ENCODE measurements at places on chromosomes 1 and 21. TPM values are rescaled to one million over a fixed set of nuclear protein-coding genes. Genes with fewer than 3 reads are reported as not detected.

The PLA2G2F gene
- polyA plus RNA-seq, result not detected

- DNase-seq, result no peak
These were observed 143.2 kb downstream of the PTPRU start for GRCh38 chr1:29379443-29380073.

The GBP7 gene
- not detected for polyA plus RNA-seq

GRCh38 chr1:6601923-6602668 is 573 bp downstream of the KLHL21 start:
- peak; percentile 73 for DNase-seq

- no peak for DNase-seq
These were observed 1.8 kb downstream of the NCDN start for GRCh38 chr1:35559317-35559944.

The CORT gene
- 2.0 TPM for polyA plus RNA-seq

The RCSD1 gene
- 60.8 TPM for polyA plus RNA-seq

- DNase-seq, result no peak
These were observed 68.5 kb upstream of the GADD45A start for GRCh38 chr1:67616394-67616985.

DNA sequence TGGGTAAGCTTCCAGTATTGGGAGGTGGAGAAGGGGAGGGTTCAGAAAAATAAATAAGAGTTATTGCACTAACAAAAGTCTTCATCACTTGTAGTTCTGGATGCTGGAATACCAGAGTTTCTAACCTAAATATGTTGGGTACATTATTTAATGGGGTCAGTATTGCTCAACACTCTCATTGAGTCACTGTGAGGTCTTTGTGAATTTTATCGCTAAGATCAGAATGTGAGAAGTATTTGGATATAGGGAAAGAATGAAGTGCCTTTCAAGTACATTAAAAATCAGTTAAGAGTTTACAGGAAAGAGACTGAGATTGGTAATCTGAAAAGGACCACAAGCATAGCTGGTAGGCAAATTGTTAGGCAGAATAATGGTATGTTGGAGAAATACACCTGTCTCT is 8.8 kb downstream of the SNRPE start:
- DNase-seq, result no peak

DNA sequence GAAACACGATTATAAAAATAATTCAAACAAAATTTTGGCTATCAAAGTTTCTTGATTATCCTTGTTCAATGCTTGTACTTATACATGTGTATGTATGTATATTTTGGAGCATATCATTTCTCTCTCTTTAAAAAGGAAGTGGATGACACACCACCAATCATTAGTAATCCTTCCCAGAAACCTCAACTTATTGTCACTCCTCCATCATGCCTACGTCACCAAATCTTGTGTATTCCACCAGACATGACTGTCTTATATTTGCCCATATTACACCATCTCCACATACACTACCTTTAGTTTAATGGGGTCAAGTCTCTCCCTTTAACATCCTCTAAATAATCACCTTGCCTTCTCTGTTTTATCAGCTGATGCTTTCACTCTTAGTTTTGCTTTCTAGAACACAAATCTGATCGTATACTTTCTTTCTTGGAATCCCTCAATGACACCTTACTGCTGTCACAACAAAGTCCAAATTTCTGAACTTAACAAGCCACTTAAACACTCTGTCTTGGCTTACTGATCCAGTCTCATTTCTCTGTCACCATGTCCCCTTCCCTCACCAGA is 124.0 kb downstream of the BRINP3 start:
- no peak for DNase-seq

- no peak for DNase-seq
These were observed 68.4 kb upstream of the TENT5C start for GRCh38 chr1:117537291-117537920.

DNA sequence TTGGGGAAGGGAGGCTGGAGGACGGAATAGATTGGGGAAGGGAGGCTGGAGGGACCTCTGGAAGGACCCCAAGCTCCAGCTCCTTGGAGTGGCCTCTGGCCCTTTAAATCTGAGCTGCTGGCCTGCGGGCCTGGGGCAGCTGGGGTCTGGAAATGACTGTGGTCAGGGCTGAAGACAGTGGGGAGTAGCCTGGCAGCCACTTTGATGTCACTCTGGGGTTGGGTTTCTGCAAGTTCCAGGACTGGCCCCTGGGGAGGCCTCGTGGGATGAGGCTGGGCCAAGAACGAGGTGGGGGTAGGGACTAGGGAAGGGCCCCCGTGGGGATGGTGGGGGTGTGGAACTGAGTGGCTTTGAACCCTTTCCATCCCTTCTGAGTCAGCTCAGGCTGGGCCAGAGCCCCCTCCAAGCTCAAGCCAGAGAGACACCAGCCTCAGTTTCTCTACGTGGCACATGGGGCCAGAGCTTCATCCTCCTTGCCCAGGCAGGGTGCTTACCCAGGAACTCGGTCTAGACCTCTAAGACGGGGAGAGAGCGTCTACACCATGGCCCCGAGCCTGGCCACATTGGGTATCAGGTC is 59.7 kb downstream of the ALPL start:
- no peak for DNase-seq

The IL19 gene
- polyA plus RNA-seq, result not detected

The TRAF5 gene
- polyA plus RNA-seq, result 23.1 TPM

The DENND2D gene
- 2.8 TPM for polyA plus RNA-seq

- no peak for DNase-seq
These were observed 18.3 kb downstream of the NECAP2 start for GRCh38 chr1:16458831-16459230.

The NID1 gene
- polyA plus RNA-seq, result 239 TPM

The WNT3A gene
- polyA plus RNA-seq, result not detected

The IFI44 gene
- 8.5 TPM for polyA plus RNA-seq

DNA sequence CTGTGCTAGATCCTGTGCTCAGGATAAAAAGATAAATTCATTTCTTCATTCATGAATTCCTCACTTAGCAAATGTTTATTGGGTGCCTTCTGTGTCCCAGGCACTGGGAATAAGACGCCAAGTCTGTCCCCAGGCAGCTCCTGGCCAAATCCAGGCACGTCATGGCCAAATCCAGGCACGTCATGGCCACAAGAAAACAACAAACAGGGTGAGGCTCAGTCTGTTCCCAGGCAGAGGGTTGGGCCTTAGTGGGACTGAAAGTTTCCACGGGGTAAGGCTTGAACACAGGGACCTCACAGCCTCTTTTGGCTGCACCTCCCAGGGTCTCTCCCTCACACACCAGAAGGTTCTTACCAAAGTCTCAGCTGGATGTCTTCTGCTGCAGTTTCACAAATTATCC is 95.7 kb downstream of the PAX7 start:
- DNase-seq, result no peak

GRCh38 chr1:20071416-20071815 is 1.4 kb downstream of the PLA2G5 start:
- DNase-seq, result no peak

The PYHIN1 gene
- 0.23 TPM for polyA plus RNA-seq

DNA sequence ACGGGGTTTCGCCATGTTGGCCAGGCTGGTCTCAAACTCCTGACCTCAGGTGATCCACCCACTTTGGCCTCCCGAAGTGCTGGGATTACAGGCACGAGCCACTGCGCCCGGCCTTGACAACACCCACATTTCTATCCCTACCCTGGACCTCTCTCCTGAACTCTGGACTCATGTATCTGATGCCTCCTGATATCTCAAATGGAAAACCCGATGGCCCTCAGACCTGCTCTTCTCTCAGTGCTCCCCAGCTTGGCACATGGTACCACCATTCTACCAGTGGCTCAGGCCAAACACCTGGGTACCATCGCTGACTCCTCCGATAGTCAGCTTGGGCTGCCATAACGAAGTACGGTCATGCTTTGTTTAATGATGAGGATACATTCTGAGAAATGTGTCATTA is 8.5 kb upstream of the RHBG start:
- DNase-seq, result no peak

The KDF1 gene
- not detected for polyA plus RNA-seq

The CLEC20A gene
- polyA plus RNA-seq, result not detected

- no peak for DNase-seq
These were observed 1015.4 kb downstream of the AMY1C start for GRCh38 chr1:104765085-104765484.

GRCh38 chr1:218529646-218530300 is 184.6 kb downstream of the TGFB2 start:
- no peak for DNase-seq

DNA sequence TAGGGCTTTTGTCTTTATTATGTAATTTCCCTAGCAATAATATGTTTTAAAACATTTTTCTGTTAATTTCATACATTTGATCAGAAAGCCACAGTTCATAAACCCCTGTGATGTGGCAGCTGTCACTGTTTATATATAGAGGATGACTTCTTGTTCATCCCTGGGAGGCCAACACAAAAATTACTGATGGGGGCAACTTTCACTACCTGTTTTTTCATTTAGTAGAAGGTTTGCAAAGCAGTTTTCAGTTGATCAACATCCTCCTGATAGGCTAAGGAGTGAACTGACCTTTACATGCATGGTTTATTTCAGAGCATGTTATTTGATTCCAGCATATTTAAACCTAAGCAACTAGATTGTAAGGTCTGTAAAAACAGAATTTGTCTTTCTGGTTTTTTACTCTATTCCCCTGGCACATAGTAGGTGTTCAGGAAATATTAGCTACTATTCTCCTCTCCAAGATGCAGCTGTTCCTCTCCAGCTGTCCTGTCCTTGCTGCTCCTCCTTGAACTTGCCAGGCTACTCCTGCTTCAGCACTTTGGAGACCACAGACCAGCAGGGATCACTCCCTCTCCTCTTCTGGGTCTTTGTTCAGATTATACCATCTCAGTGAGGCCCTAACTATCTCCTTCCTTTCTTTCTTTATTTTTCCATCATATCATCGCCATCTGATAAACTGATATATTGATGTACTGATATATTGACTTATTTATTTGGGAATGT is 54.7 kb downstream of the ROR1 start:
- no peak for DNase-seq

GRCh38 chr1:177448036-177448615 is 277.4 kb downstream of the BRINP2 start:
- DNase-seq, result no peak

- no peak for DNase-seq
These were observed 33.2 kb downstream of the ROR1 start for GRCh38 chr1:63807046-63807445.

The KIF1B gene
- 203 TPM for polyA plus RNA-seq

The C1orf141 gene
- polyA plus RNA-seq, result not detected

DNA sequence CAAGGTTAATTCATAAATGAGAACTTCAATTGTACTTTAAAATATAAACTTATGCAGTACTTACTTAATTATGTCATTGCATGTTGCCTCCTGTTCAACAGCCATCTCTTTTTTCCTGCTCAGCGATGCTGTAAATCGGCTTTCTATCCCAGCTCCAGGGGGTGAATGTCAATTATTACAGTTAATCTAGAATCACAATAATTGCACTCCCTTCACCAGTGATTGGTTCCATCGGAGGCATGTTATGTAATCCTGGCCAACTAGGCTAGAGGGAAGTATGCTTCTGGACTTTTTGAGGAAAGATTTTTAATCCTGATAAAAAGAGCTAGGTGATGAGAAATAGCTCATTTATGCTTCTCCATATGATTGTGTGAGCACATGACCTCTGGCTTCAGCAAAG is 53.8 kb upstream of the SGIP1 start:
- no peak for DNase-seq

The LDLRAD2 gene
- polyA plus RNA-seq, result 4.8 TPM

GRCh38 chr1:198530953-198531352 is 9.5 kb downstream of the ATP6V1G3 start:
- no peak for DNase-seq

DNA sequence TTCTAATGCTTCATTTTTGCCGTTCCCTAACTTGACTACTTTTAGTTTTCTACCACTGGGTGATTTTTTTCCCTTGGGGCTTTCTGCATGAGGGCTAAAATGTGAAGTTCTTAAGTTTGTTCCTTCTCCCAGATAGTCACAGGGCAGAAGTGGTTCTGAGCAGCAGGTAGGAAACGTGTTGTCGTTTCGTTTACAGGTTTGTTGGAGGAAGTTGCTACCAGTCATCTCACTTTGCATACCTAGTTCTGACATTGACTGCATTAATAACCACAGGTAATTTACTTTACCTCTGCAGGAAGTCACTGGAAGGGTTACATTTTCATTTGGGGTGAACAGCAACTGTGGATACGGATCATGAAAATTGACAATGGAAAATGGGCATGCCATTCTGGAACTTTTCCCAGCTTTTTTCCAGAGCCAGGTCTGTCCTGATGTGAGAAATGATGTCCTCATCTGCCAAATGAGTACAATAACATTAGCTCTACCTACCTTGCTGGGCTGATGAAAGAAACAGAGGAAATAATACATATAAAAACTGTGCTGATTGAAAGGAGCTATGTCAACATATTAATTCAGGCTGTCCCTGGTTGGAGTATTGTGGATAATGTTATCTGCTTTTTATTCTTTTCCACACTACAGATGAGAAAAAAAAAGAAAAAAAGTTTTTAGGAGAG is 94.2 kb downstream of the DISC1 start:
- DNase-seq, result no peak

- DNase-seq, result no peak
These were observed 626.1 kb downstream of the PTPRC start for GRCh38 chr1:199264911-199265310.

GRCh38 chr1:180912211-180912800 is 391 bp upstream of the KIAA1614 start:
- DNase-seq, result no peak

GRCh38 chr1:16348414-16349182 is 3.7 kb downstream of the FBXO42 start:
- no peak for DNase-seq

DNA sequence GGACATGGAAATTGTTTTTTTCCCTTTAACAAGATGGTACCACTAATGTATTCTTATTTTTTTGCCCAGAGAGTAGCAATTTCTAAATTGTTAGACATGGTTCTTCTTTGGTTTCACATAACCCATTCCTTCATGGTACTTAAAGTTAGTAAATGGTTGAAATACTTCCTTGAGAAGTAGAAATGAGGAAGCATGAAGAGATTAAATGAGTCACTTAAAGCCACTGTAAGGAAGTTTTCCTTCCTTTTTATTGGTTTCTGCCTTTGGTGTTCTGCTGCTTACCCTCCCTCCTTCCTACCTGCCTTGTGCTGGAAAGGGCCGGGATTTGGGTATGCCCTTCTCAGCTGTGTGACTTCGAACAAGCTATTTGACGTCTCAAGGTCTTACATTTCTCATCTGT is 101.0 kb downstream of the KIF26B start:
- DNase-seq, result no peak

The PLPPR4 gene
- polyA plus RNA-seq, result 8.8 TPM

The MXRA8 gene
- polyA plus RNA-seq, result 73.1 TPM

The CR1L gene
- not detected for polyA plus RNA-seq

The C1orf52 gene
- 23.6 TPM for polyA plus RNA-seq

The GJA9 gene
- 0.34 TPM for polyA plus RNA-seq
